ENCODE measurements at places on chromosomes 1 and 21. TPM values are rescaled to one million over a fixed set of nuclear protein-coding genes. Genes with fewer than 3 reads are reported as not detected.

The TACSTD2 gene
- total RNA-seq: 335 TPM

The NUDT17 gene
- total RNA-seq: 3.3 TPM

The OXCT2 gene
- total RNA-seq: 0.32 TPM

The GREM2 gene
- total RNA-seq: 1.0 TPM

The GUCA2B gene
- total RNA-seq: not detected

The CTBS gene
- total RNA-seq: 22.5 TPM

The SH3D21 gene
- 18.7 TPM for total RNA-seq

The DRAM2 gene
- total RNA-seq: 51.5 TPM

The GRIK1 gene
- 1.3 TPM for total RNA-seq

The POFUT2 gene
- 22.1 TPM for total RNA-seq

The RUNX1 gene
- total RNA-seq: 165 TPM

The WDR64 gene
- total RNA-seq: not detected

The CCDC27 gene
- total RNA-seq: not detected

The NLRP3 gene
- total RNA-seq: 0.66 TPM

The ASCL5 gene
- total RNA-seq: not detected

The CRYAA gene
- total RNA-seq: not detected

The FCRL2 gene
- total RNA-seq: 0.59 TPM

The SYDE2 gene
- 10.6 TPM for total RNA-seq

The C8A gene
- not detected for total RNA-seq

The NAV1 gene
- 11.3 TPM for total RNA-seq

The UQCRHL gene
- total RNA-seq: 1.4 TPM

The DOCK7 gene
- total RNA-seq: 35.7 TPM

The PDZK1 gene
- total RNA-seq: 51.8 TPM

The LENEP gene
- total RNA-seq: not detected

The INSRR gene
- 0.15 TPM for total RNA-seq

The CCDC30 gene
- total RNA-seq: 14.0 TPM

The RGSL1 gene
- not detected for total RNA-seq

The REN gene
- not detected for total RNA-seq

The FCGR2B gene
- total RNA-seq: 5.6 TPM

The MYOG gene
- total RNA-seq: not detected

The PITHD1 gene
- total RNA-seq: 46.9 TPM
